ENCODE measurements at places on chromosomes 4 and X.

GRCh38 chr4:113955948-113956347 is 23.5 kb downstream of the ARSJ start:
- DNase-seq: no peak

DNA sequence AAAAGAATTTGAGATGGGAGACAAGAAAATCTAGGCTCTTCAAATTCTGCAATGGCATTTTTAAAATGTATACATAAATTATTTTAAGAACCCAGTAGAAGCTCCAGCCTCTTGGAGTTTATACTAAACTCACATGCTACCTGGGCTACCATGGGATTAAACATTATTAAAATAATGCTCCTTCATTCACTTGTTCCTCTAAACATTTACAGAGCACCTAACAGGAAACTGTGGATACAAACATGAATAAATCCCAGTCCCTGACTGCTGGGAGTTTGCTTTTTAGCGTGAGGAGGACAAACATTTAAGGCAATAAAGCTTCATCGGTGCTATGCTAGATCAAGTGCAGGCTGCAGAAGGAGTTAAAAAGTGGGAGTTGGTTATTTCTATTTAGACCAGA is 5.4 kb upstream of the SPP1 start:
- no peak for DNase-seq

GRCh38 chrX:6225288-6225910 is 3.3 kb downstream of the NLGN4X start:
- DNase-seq: no peak

GRCh38 chr4:99817309-99817890 is 773 bp downstream of the DAPP1 start:
- DNase-seq: no peak

DNA sequence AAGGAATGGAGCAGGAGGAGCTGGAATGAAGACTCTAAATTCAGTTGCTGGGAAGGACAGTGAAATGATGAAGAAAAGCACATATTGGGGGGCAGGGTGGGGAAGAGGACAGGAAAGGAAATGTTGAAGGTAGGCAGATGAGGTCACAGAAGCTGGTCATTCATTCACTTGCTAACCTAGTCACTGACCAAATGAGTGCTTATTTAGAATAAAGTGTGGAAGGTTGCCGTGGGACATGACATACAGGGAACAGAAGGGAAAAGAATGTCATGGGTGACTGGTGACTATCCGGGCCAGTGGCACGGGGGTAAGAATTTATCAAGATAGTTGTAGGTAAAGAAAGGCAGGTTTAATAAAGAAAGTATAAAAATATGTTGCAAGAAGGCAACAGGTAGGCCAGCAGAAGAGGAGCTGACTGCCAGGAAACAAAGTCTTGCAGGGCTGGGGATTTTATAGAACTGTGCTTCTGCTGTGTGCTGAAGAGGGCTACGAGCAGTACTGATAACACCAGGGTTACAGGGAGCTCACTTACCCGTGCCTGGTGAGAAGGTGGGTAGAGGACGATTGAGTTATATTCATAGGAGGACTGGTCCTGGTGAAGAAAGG is 31.9 kb upstream of the TLR3 start:
- DNase-seq: no peak

DNA sequence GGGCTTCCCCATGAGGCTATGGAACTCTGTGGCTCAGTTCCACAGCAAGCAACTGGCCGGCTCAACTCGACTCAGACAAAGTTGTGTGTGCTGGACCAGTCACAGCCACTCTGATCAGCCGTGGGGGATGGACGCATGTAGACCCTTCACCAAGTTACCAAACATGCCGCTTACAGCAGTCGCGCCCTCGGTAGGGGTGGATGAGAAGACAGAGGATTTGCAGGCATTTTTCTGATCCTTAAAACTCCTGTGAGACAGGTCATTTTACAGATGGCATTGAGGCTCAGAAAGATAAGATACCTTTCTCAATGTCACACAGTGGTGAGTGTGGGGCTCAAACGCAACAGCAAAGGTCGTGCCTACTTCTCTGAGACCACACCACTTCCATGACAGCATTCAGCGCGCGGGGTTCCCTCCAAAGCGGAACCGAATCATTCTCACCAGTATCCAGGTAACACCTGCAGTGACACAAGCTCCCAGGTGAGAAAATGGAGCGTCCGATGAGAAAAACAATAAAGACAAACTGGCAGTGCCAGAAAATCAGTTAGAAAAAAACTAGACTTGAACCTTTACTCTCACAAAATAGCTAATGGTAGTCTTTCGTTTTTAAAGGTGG is 83.6 kb downstream of the RELL1 start:
- no peak for DNase-seq

- DNase-seq: no peak
These were observed 38.0 kb downstream of the GPM6B start for GRCh38 chrX:13778916-13779315.

DNA sequence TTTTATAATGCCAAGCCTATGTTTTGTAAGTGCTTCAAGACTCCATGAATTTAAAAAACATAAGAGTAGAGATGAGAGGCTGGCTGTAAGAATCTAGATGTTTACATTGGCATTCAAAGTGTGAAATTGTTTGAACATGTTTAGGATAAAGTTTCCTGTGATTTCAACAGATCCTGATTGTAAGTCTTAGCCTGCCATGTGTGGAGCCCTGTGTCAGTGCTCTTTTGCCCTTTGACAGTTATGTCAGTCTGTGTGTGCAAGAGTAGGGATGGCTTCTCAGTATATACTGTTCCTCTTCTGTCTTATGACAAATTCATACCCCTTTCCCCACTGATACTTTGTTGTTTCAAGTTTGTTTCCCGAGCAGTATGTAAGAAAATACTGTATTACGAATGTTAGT is 68.2 kb downstream of the USP9X start:
- DNase-seq: no peak

DNA sequence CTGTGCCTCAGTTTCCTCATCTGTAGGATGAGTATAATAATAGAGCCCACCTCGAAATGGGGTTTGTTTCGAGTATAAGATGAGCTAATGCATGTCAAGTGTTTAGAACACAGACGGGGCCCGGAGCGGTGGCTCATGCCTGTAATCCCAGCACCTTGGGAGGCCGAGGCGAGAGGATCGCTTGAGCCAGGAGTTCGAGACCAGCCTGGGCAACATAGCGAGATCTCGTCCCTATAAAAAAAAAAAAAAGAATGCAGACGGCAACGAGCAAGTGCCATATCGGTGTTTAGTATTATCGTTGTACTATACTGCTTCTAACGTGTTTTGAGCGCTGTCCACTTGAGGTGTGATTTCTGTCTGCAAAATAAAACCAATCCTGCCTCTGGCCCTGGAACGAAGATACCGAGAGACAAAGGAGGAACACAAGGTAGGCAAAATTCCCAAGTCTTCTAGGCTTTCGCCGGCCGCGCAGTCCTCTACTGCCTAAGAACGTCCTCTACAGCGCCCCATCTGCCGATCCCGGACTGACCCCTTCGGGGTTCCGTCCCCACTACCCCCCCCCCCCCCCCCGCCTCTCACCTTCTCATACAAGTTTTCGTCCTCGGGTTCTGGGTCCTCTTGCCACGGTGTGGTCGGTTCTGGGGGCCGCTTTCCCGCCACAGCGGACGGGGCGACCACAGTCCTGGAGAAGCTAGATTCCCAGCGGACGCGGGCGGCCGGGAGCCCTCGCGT is 442 bp downstream of the NDUFB11 start:
- no peak for DNase-seq

- no peak for DNase-seq
These were observed 17.6 kb downstream of the TBL1X start for GRCh38 chrX:9482408-9482807.

GRCh38 chr4:128299848-128300247 is 12.2 kb upstream of the PGRMC2 start:
- no peak for DNase-seq

DNA sequence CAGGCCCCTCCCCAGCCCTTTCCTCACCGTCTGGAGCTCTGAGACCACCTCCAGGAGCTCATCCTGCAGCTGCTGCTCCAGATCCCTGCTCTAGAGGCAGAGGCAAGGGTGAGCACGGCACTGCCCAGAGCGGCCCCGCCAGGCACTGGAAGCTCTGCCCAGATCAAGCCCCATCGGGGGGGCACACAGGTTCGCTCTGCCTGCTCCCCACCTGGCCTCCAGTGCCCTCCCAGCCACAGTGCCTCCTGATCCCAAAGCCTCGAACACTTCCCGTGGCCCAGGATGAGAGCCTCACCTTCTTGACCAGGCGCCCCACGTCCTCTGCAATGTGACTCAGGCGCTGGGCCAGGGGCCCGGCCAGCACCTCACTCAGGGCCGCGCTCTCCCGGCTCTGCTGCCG is 5.0 kb downstream of the ARHGAP4 start:
- DNase-seq: no peak

- DNase-seq: no peak
These were observed 179.1 kb upstream of the NDST4 start for GRCh38 chr4:115292320-115293092.

- DNase-seq: no peak
These were observed 96.5 kb downstream of the SLC2A9 start for GRCh38 chr4:9924750-9925149.

GRCh38 chr4:67616478-67616877 is 58.0 kb downstream of the STAP1 start:
- DNase-seq: no peak

DNA sequence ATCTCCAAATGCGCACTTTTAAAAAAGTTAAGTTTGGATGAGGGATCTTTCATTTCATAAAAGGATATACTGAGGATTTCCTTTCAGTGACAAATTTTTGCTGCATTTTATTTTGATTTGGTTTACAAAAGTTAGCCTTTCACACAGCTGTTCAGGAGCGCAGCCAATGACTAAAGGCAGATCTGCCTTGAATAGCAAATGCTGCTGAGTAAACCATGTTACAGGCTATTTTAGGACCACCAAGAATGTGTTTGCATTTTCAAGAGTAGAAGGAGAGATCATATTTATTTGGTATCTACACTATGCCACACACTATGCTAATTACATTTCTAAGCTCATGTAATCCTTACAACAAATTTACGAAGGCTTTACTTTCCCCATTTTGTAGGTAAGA is 92.1 kb downstream of the MAMLD1 start:
- no peak for DNase-seq

DNA sequence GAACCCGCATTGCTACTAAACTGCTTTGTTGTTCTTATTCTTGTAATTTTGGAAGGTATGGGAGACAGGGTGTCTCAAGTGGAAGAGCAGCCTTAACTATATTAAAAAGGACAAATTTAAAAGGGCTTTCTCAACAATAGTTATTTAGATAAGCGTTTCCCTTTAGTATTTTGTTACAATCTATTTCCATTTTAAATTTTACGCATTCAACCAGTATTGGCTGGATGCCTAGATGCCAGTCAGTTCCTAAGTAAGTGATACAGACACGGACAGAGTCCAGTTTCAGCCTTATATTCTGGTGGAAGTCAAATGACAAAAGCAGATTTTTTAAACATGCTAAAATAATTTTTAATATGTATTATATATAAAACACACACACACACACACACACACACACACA is 28.3 kb downstream of the FAT1 start:
- no peak for DNase-seq

DNA sequence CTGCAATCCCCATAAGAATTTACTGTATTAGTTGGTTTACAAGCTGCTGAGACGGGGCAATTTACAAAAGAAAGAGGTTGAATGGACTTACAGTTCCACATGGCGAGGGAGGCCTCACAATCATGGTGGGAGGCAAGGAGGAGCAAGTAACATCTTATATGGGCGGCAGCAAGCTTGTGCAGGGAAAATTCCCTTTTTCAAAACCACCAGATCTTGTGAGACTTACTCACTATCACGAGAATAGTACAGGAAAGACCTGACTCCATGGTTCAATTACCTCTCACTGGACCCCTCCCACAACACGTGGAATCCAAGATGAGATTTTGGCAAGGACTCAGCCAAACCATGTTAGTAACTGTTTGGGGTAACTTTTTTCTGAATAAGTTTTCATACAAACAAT is 1.8 kb upstream of the SPATA18 start:
- no peak for DNase-seq

DNA sequence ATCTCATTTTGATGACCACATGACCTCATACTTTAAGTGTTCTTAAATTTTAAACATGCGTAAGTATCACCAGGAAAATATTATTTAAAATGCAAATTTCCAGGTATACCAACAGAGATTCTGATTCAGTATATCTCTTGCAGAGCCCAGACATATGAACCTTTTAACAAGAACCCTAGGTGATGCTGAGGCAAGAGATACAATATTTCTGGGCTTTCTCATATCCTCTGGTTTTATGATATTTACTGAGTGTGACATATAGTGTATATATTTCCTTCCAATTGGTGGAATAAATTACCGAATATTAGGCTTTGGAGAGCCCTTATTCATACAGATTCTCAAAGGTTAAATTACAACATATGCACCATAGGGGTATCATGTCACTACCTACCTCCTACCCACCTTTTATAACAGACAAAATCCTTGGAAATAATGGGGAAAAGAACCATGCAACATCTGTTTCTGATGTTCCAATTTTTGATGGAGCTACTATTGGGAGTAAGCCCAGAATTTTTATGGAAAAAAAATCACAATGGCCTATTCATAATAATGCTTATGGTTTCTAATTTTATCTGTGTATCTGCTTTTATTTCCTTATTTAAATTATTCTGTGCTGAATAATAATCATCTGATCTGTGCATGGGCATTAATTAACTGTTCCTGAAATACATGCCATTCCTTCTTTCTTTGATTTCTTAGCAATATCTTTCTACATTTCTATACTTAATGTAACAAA is 27.1 kb downstream of the KCTD8 start:
- no peak for DNase-seq

DNA sequence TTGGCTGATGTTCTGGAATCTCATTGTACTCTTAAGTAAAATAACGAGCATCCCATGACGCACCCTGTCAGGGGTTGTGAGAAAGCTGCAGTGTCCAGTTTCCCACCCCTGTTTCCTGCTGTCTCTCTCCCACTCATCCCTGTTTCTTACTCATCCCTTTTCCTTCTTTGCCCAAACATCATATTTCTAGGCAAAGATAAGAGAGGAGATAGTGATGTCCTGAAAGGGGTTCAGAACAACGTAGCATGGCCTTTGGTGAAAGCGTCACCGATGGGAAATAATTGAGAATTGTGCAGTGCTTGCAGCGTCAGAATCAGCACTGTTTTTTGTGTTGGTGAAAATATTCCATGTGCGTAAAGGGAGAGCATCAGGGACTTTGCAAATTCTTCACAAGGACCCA is 23.5 kb upstream of the TMEM165 start:
- no peak for DNase-seq

DNA sequence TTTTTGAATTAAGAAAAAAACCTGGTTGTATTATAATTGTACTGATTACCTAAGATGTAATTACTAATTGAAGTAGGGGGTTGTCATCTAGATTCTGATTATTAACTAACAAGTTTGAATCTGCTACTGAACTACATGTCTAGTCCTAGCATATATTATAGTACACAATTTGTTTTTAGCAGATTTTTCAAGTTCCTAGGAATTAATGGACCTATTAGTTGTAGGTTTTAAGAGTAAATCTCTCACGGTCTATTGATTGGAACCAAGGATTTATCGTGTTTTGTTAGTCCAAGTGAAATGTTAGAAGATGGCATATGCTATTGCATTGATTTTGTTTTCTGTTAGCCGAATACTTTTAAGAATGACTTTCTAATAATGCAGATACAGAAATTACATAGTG is 20.8 kb downstream of the PTPN13 start:
- no peak for DNase-seq

Measured in NCI-H1436 (cell line).